H1 (cell line): ENCODE measurements at places on chromosomes 2 and 18. TPM values are rescaled to one million over a fixed set of nuclear protein-coding genes. Genes with fewer than 3 reads are reported as not detected.
A peak's percentile ranks its signal among the peaks of the same experiment; 100 is the strongest.

Gene TSPYL6
- polyA plus RNA-seq: not detected in 2 replicates

Gene INSIG2
- 4.8 and 11.2 TPM in 2 replicates for polyA plus RNA-seq

GRCh38 chr2:109423556-109424359 is 190.0 kb downstream of the SEPTIN10 start:
- no peaks in the 10 kb centered on the region for H3K27me3 ChIP-seq
- no peaks in the 10 kb centered on the region for H3K4me1 ChIP-seq
- no peaks in the 10 kb centered on the region for H3K36me3 ChIP-seq
- no peak for DNase-seq
- H3K4me3 ChIP-seq: no peak overlapping the region

GRCh38 chr2:175187378-175187777 is 5.9 kb upstream of the ATP5MC3 start:
- no peaks in the 10 kb centered on the region for H3K4me1 ChIP-seq
- H3K27ac ChIP-seq: no peak overlapping the region
- H3K36me3 ChIP-seq: no peaks in the 10 kb centered on the region
- H3K4me3 ChIP-seq: no peak overlapping the region
- DNase-seq: no peak
- H3K27me3 ChIP-seq: no peaks in the 10 kb centered on the region

- H3K27me3 ChIP-seq: no peaks in the 10 kb centered on the region
- no peak overlapping the region for H3K4me3 ChIP-seq
- H3K4me1 ChIP-seq: no peaks in the 10 kb centered on the region; the same call in 1 of the 2 replicates
- no peak overlapping the region for H3K27ac ChIP-seq
- DNase-seq: no peak
Measured at GRCh38 chr2:101517758-101518271, 42.9 kb upstream of the RFX8 start.

DNA sequence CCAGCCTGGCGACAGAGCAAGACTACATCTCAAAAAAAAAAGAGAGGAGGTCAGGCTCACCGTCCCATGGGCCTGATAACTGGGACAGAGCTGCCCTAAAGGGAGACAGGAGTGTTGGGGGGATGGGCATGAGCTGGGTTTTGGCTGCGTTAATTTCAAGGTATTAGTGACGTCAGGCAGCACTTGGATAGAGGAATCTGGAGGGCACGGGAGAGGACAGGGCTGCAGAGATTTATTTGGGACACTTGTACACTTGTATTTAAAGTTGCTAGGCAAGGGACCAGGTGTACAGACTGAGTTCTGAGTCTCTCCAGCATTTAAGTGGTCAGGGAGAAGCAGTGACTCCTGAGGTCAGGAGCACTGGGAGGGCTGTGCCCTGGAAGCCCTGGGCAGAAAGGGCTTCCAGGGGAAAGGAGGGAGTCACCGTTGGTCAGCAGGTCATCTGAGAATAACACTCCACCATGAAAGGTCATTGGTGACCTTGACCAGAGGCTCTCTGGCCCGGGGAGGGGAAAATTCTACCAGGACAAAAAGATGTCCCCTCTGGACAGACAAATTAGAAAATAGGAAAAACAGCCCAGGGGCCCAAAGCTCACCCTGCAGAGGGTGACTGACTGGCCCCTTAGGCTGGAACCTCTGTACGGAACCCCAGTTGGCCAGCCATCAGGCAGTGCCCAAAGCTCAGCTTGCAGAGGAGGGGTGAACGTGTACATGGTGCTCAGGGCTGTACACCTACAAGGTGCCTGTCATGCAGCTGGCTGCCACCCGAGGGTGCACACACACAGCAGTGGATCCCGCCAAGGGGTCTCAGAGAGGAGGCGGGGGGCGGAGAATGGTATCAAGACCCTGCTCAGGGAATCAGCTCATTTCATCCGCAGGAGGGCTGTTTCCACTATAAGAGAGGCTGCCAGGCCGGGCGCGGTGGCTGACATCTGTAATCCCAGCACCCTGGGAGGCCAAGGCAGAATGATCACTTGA is 23.0 kb upstream of the CNNM3 start:
- no peak overlapping the region for H3K27ac ChIP-seq
- H3K36me3 ChIP-seq: no peaks in the 10 kb centered on the region
- no peak for DNase-seq
- H3K4me3 ChIP-seq: no peak overlapping the region
- no peaks in the 10 kb centered on the region for H3K27me3 ChIP-seq
- H3K4me1 ChIP-seq: no peaks in the 10 kb centered on the region

DNA sequence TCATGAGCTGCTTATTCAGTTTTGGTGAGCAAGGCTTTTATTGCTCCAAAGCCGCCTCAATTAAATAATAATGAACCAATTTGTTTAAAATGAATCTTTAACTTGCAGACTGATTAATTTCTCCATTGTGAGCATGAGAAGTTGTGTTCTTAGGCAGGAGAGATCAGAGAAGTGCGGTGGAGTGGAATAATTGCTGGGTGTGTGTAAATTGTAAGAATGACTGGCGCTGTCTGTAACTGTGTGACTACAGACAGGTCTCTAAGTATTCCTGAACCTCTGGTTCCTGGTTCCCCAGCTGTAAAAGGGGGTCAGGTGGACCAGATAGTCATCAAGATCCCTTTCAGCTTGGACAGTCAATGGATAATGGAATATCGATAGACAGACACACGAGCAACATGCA is 98.0 kb upstream of the EFEMP1 start:
- no peaks in the 10 kb centered on the region for H3K27me3 ChIP-seq
- H3K27ac ChIP-seq: no peak overlapping the region
- no peaks in the 10 kb centered on the region for H3K4me1 ChIP-seq
- no peak overlapping the region for H3K4me3 ChIP-seq
- H3K36me3 ChIP-seq: no peaks in the 10 kb centered on the region
- no peak for DNase-seq

DNA sequence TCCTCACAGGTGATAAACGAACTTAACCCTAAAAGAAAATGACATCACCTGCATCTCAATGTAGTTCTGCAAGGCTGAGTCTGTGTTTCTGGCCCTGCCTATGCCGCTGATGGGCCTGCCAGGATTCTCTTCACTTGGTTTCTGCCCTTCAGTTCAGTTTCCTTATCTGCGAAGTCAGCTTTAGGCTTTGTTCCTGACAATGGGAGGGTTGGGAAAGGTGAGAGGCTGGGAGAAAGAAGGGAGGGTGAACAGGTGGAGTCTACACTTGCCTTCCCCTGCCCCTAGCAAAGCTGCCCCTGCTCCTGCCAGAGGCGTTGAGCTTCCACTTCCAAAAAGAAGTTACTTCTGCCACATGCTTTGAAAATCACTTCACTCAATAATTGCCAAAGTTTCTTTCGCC is 124.0 kb upstream of the APCDD1 start:
- H3K4me3 ChIP-seq: no peak overlapping the region
- no peaks in the 10 kb centered on the region for H3K4me1 ChIP-seq
- DNase-seq: no peak
- H3K36me3 ChIP-seq: no peaks in the 10 kb centered on the region

GRCh38 chr18:35159782-35160181 is 81.1 kb upstream of the ZNF397 start:
- no peaks in the 10 kb centered on the region for H3K36me3 ChIP-seq
- H3K27ac ChIP-seq: no peak overlapping the region
- peaks cover 7% of the 10 kb centered on the region for H3K4me1 ChIP-seq
- no peak for DNase-seq

GRCh38 chr2:175792199-175792598 is 209.9 kb downstream of the LNPK start:
- no peaks in the 10 kb centered on the region for H3K4me1 ChIP-seq
- H3K27me3 ChIP-seq: no peaks in the 10 kb centered on the region
- no peak for DNase-seq
- H3K27ac ChIP-seq: no peak overlapping the region
- H3K4me3 ChIP-seq: no peak overlapping the region

- H3K4me1 ChIP-seq: peaks cover 22% of the 10 kb centered on the region
- peaks cover 10% of the 10 kb centered on the region for H3K27me3 ChIP-seq
- no peak overlapping the region for H3K27ac ChIP-seq
- H3K36me3 ChIP-seq: peaks cover 1% of the 10 kb centered on the region; the same call in 1 of the 2 replicates
- no peak overlapping the region for H3K4me3 ChIP-seq
Measured at GRCh38 chr2:219533930-219534661, 9.5 kb downstream of the CHPF start.

DNA sequence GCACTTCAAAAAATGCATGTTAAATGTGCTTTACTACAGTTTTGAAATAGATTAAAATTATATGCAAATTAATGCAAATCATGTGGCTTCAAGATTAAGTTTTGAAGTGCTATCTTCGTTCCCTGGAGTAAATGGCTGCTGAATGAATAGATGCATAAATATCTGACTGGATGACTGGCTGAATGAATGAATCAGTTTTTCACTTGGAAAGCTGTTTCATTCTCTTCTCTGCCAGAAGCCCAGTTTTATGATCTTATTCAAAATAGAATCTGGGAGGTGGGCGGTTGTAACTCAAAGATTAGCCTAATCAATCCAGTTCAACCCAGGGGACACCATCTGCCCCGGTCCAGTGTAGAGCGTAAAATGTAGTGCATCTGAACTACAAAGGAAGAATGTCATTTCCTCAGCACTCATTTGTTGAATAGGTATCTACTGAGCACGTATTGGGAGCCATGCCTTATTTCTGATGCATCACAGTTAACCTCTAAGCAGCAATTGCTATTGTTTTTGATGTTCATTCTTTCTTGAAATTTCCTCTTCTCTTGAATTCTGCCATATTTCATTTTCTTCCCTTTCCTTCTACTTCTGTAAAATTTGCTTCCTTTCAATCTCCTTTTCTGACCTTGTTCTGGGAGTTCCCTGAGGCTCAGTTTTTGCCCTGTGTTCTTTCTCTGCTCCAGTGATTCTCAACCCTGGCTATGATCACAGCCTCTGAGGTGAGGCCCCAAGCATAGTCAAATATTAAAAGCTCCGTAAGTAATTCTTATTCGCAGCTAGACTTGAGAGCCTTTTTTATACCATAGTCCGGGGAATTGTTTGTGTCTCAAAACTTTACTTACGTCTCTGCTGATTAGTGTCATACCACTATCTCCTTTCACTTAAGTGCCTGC is 282.7 kb downstream of the PARD3B start:
- no peaks in the 10 kb centered on the region for H3K4me1 ChIP-seq
- no peak overlapping the region for H3K4me3 ChIP-seq
- no peak for DNase-seq
- no peak overlapping the region for H3K27ac ChIP-seq

DNA sequence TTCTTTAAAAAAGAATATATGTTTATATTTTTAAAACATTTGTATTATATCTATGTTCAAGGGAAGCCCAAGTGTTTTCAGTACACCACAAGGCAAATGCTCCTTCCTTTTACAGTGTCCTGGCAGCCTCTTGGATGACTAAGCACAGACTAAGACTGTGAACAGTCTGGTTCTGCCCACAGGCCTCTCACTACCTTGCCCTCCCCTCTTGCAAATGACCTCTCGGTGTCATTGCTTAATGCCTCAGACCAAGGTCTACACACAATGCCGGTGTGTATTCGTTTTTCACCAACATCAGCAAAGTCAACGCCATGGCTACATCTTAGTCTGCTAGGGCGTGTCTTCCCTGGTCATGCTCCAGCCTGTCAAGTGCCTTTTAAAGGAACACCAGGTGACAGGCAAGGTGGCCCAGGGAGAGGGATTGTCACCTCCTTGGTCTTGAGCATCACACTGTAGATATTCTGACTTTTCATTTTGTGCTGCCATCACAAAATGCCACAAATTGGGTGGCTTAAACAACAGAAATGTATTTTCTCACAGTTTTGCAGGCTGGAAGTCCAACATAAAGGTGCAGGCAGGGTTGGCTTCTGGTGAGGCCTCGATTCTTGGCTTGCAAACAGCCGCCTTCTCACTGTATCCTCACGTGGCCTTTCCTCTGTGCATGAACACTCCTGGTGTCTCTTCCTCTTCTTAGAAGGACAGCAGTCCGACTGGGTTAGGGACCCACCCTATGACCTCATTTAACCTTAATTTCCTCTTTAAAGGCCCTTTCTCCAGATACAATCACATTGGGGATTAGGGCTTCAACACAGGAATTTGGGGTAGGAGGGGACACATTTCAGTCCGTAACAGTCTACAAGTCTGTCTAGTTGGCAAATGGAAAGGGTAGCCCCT is 266.5 kb downstream of the KLHL29 start:
- no peak overlapping the region for H3K4me3 ChIP-seq
- H3K36me3 ChIP-seq: no peaks in the 10 kb centered on the region; the same call in 1 of the 2 replicates
- no peak for DNase-seq
- H3K27ac ChIP-seq: no peak overlapping the region

GRCh38 chr2:101380376-101380775 is 6.9 kb downstream of the CREG2 start:
- no peaks in the 10 kb centered on the region for H3K36me3 ChIP-seq
- no peak for DNase-seq
- H3K27me3 ChIP-seq: peaks cover 4% of the 10 kb centered on the region; the same call in 1 of the 2 replicates
- H3K27ac ChIP-seq: no peak overlapping the region
- no peaks in the 10 kb centered on the region; the same call in 1 of the 2 replicates for H3K4me1 ChIP-seq

DNA sequence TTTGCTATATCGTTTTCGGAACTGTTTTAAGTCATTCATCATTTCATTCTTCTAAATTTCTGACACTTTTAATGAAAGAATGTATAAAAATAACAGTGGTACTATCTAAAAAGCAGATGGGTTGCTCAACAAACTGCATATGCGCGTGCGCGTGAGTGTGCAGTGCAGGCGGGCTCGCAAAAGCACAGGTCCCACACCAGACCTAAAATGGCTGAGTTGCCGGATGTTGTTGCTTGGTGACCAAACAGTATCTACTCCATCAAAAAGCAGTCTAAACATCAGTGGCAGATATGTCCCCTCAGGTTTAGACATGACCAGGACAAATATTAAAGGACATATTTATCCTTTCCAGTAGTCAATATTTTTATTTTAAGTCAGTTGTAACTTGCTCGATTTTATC is 5.1 kb downstream of the NOL4 start:
- H3K4me1 ChIP-seq: peaks cover 3% of the 10 kb centered on the region
- H3K27ac ChIP-seq: no peak overlapping the region
- DNase-seq: no peak
- H3K4me3 ChIP-seq: no peak overlapping the region
- no peaks in the 10 kb centered on the region for H3K36me3 ChIP-seq

GRCh38 chr2:233912691-233913423 is 4.3 kb upstream of the TRPM8 start:
- H3K36me3 ChIP-seq: no peaks in the 10 kb centered on the region
- H3K27me3 ChIP-seq: no peaks in the 10 kb centered on the region
- DNase-seq: peak; percentile 86

GRCh38 chr18:69840001-69840400 is 107.7 kb downstream of the CD226 start:
- H3K27ac ChIP-seq: no peak overlapping the region
- no peaks in the 10 kb centered on the region for H3K27me3 ChIP-seq
- H3K4me1 ChIP-seq: no peaks in the 10 kb centered on the region
- no peaks in the 10 kb centered on the region; the same call in 1 of the 2 replicates for H3K36me3 ChIP-seq
- DNase-seq: no peak
- no peak overlapping the region for H3K4me3 ChIP-seq

- H3K27me3 ChIP-seq: no peaks in the 10 kb centered on the region
- no peaks in the 10 kb centered on the region for H3K4me1 ChIP-seq
- no peaks in the 10 kb centered on the region for H3K36me3 ChIP-seq
- no peak overlapping the region for H3K27ac ChIP-seq
Measured at GRCh38 chr2:156779416-156780120, 343.4 kb downstream of the GPD2 start.

- no peaks in the 10 kb centered on the region for H3K4me1 ChIP-seq
- H3K4me3 ChIP-seq: no peak overlapping the region
- H3K27ac ChIP-seq: no peak overlapping the region
Measured at GRCh38 chr2:4914551-4914950, 777.6 kb upstream of the SOX11 start.
